Activated CD4-positive, alpha-beta T cell treated with anti-CD3 and anti-CD28 coated beads for 48 hours (primary cell): ENCODE measurements at places on chromosomes 12 and 14.
A peak's percentile ranks its signal among the peaks of the same experiment; 100 is the strongest.

- DNase-seq: no peak
These were observed 990.3 kb downstream of the AACS start for GRCh38 chr12:126055521-126055920.

GRCh38 chr12:51242120-51242519, 3.5 kb downstream of the DAZAP2 start:
- DNase-seq: no peak

DNA sequence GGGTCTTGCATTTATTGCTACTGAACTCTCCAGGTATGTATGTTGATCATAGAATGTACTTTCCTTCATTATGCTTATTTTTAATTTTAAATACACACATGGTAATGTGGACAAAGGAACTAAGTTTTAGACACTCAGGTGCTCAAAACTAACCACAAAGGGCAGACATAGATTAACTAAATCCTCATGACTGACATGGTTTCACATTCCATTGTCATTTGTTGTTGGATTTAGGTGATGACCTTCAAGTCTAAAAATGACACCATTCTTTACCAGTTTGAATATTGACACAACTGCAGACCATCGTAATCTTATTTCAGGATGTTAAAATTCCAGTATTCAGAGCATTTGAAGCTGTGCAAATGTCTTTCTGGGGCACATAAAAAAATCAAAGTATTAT, 128.4 kb downstream of the BBS10 start:
- DNase-seq: no peak

- DNase-seq: no peak
These were observed 22.6 kb downstream of the ZFYVE21 start for GRCh38 chr14:103738166-103738565.

DNA sequence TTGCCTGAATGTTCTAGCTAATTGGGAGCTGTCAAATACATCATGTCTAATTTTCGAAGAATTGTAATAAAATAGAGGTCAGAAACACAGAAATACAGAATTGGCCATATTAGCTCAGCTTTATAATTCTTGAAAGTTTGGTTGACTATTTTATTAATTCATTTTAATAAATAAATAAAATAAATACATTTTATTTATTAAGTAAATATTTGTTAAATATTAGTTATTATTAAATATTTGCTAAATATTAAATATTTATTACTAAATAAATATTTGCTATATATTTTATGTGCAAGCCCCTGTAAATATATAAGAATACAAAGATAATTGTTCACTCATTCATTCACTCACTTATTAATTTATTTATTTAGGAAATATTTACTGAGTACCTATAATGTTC, 231.3 kb downstream of the SSPN start:
- DNase-seq: no peak

- DNase-seq: peak; percentile 45
These were observed at the start of the genes LRRIQ1 and TSPAN19 for GRCh38 chr12:85036234-85036707. Gene LRRIQ1, plus strand, starts transcription at chr12:85036351. Its CDS starts 1,826 bp downstream, at chr12:85038177. Gene TSPAN19, minus strand, starts transcription at chr12:85036277. Its CDS starts 6,331 bp downstream, at chr12:85029946.

GRCh38 chr12:15194456-15195368, 26.5 kb downstream of the RERG start:
- DNase-seq: no peak

DNA sequence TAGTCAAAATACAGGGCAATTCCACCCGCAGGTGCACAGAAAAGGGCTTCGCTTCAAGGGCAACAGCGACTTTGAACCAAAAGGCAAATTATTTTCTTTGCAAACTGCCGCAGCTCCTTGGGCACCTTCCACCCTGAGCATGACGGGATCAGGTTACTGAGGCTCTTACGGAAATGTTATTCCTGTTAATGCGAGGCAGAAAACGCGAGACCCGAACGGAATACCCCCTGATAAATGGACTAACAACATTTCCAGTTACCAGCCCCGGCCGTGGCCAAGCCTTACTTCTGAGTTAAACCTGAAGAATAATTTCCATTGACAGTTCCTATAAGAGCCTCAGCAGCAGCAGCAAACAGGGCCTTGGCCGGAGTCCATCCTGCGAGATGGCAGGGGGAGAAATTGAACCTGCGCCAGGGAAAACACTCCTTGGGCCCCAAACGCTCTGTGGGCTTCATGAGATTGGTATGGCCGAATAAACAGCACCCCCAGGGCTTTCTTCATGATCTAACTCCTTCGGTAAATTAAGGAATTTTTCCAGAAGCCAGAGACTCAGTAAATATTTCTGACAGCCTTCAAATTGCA, 70.0 kb upstream of the DICER1 start:
- DNase-seq: no peak

DNA sequence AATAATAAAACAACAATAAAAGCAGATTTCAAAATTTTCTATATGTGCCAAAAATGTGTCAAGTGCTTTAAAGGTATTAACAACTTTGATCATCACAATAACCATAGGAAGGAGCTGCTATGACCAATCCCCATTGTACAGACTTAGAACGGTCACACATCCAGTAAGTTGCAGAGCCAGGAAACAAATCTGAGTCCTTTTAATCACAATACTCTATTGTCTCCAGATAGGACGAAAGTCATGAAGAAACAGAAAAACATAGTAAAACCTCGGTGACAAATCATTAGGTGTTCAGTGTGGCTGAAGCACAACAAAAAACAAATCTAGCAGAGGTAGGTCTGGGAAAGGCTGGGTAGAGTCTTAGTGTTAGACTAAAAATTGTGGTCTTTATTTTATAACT, 178.8 kb downstream of the GRIP1 start:
- no peak for DNase-seq

DNA sequence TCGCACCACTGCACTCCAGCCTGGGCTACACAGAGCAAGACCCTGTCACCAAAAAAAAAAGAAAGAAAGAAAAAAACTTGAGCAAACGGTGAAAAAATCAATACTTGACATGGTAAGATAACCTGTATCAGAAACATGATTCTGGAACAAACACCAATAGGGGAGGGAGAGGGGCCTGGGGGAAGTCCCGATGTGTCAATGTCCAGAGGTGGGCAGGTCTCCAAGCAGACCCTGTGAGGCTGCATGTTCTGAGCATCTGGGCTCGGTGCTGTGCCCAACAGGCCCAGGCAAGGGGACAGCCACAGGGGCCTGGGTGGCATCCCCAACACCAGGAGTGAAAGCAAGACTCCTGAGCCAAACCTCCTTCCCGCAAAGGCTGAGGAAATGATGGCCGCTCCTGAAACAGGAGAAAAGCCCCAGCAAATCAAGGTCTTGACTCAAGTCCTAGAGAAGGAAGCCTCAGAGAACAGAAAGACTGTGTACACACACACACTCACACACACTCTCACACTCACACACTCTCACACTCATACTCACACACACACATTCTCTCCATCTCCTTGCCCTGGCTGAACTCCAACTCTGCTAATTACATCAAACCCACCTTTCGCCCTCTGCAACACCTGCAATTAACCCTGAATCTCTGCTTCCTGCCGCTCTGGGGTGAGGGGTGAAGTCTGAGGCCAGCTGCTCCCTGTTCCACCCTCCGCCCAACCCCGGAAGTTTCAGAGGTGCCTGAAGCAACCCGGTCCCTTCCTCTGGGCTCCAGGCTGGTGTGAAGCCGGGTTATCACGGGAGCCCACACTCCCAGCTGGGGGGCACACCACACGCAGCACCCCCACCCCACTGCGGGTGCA, 20.4 kb downstream of the CCDC88C start:
- DNase-seq: peak; percentile 79

DNA sequence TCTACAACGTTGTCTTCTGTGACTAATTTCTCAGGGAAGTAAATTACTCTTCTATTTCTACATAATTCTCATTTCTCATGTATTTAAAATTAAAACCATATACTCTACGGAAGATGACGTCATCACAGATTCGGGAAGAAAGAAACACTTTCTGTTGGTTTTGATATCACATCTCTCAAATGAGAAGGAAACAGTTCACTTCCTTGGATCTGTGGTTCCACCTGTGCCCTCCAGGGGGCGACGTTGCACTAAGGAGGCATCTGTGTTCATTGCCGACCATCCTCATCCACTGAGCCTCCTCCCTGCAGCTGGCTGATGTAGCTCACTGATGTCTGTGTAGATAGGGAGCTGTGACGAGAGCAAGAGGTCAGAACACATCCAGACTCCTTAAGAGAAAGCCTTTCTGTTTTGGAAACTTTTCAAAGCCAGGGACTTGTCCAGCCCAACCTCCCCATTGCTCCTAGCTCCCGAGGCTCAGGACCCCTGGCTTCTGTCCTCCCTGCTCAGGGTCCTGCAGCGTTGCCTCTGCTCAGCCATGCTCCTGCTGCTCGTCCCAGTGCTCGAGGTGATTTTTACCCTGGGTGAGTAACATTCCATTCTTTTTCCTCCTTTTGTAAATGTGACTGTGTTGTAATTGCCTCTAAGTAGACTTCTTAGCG, 172.7 kb upstream of the OR4E1 start:
- DNase-seq: peak; percentile 86

DNA sequence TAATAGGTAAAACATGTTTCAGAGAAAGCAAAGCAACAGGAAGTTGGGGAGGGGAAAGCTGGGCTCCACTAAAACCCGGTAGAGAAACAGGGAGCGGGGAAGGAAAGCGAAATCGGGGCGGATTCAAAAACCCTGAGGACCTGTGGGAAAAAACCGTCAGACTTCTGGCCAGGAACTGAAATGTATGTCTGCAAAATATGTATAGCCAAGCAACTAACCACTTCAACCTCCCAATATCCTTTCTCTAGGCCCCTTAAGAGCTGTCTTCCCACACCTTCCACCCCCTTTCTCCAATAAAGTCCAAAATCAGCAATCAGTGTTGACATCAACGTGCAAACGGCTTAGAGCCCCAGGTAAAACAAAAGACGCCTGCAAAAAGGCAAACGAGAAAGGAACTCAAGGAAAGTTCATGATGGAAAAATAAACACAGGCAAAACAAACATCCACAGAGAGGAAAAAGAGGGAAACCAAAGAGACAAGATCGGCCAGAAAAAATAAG, 32.8 kb downstream of the SIX1 start:
- DNase-seq: no peak

- no peak for DNase-seq
These were observed 74.4 kb downstream of the MGST1 start for GRCh38 chr12:16421806-16422205.

- no peak for DNase-seq
These were observed 1.4 kb upstream of the GARIN2 start for GRCh38 chr14:67187826-67188225.
